ENCODE measurements at places on chromosomes 11 and 22.

DNA sequence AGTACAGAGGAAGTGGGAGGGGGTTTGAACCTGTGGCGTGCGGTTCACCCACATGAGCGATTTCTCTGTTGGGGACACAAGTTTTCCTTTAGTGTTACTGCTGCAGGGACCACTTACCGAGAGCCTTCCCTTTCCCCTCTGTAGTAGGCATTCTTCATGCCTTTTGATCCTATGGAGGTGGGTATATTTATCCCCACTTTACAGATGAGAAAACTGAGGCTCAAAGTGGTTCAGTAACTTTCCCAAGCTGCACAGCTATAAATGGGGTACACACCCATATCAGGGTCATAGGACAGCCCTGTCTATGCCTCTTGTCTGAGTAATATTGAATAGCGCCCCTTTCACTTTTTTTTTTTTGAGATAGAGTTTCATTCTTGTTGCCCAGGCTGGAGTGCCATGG, 3.3 kb upstream of the PHF21B start:
- DNase-seq, result no peak

DNA sequence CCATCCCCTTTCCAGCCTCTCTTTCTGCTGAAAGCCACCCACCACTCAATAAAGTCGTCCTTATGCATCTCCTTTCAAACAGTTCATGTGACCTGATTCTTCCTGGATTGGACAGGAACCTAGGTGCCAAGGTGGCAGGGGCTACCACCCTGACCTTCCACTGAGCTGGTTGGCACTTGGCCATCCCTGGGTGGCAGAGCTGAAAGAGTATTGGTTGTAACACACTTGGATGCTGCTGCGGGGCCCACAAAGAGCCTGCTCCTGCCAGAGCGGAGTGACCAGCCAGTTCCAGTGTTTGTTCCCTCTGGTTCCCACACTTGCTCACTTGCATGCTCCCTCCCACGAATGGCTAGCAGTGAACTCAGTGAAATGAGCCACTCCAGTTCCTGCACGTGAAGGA, 57.2 kb upstream of the OR4C15 start:
- no peak for DNase-seq

DNA sequence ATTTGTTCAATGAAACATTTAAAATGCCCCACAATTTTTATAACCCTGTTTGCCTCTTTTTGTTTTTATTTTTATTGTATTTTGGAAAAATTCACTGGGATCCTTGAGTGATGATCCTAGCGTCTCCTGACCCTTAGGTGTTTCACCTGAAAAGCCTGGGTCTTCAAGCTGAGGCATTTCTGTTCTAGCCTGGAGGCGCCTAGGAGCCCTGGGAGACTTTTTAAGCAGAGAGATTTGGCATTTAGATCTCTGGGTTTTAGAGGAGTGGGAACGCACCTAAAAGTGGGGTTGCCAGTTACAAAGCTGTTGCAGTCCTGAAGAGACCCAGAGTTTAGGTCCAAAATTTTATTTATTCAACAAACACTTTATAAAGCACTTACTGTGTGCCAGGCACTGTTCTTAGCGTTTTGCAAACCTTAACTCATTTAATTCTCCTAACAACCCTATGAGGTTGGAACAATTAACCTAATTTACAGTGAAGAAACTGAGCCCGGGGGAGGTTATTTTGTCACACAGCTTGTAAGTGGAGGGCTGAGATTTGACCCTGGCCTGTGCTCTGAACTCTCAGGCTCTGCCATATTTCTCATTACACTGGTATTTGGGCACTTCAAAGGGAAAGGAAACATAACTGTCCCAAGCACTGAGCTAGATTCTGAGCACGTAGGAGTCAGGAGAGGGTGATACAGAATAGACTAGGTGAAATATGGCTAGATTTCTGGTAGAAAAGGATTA, 834 bp upstream of the FADS1 start:
- no peak for DNase-seq

DNA sequence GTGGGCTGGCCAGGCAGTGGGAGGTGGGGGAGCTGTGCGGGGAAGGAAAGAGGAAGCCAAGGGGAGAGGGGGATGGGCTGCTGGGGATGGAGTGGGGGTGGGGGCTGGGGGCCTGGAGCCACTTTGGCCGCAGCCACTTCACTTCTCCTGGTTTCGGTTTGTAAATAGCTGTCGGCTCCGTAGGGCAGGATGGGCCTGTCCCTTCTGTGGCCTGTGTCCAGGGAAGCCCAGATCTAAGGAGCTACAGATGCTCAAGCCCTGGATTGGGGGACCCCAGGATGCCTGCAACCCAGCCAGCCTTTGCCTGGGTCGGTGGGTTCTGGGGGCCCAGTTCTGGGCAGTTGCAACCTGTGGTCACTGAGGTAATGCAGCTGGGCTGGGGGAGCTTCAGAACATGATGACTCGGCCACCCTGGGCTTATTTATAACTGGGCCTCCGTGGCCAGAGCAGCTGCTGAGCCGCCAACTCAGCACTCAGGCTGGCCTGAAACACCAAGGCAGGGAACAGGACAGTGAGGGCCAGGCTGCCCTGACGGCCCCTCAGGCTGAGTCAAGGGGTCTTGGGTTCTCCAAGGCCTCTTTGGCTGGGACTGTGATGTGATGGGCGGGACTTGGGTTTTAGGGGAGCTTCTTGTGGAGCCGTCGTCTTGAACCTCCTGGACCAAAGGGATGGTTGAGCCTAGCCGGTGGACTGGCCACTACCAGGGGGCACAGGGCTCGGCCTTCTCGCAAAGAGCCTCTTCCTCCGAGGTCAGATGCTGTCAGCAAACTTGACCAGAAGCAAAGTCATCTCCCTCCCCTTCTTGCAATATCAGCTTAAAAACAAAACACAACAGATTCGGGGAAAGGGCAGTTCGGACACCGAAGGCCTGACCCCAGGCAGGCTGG, 15.0 kb upstream of the SLC39A13 start:
- DNase-seq, result no peak

- no peak for DNase-seq
Observed at GRCh38 chr11:94557992-94558391, 9.2 kb upstream of the PIWIL4 start.

DNA sequence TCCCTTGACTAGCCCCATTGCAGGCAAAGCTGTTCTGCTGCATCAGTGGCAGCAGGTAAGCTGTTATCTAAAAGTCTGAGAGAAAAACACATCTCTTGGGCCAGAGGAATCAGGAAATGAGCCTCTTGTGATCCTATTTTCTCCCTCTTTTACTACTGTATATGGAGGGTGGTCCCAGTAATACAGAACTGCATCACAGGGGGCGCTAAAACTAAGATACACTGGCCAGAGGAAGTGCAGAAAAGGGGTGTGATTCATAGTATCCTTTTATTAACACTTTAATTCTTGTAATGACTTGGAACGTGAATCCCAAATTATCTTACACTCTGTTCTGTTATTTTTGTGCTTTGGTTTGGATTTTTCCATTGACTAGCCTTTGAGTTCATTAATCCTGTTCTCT, 8.8 kb upstream of the MED17 start:
- no peak for DNase-seq

- DNase-seq, result no peak
Observed at GRCh38 chr11:121412711-121413415, 39.3 kb upstream of the SORL1 start.

DNA sequence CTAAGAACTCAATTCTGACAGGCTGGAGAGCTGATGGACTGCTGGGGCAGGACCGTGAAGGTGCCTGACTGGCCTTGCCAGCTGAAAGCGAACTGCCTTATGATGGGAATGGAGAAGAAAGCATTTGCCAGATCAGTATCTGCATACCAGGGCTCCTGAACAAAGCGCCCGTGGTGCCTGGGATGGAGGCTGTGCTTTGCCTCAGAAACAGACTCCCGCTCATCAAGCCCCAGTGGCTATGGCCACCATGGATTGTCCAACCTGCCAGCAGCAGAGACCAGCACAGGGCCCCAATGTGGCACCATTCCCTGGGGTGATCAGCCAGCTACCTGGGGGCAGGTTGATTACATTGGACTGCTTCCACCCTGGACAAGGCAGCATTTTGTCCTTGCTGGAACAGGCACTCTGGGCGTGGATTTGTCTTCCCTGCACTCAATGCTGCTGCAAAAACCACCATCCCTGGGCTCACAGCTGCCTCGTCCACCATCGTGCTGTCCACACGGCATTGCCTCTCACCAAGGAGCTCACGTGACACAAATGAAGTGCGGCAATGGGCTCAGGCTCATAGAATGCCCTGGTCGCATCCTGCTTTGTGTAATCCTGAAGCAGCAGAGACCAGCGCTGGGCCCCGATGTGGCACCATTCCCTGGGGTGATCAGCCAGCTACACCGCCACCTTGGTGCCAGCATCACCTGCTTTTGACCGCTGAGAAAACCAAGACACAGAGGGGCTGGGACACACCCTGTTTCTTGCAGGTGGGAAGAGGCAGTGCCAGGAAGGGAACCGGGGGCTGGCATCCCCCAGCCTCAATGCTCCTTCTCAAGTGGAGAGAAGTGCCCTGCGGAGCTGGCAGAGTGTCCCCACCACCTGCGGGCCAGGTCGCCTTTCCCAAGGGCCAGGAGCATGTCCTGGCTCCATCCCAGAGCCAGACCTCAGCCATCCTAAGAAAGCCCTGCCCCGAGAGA, 1367.5 kb downstream of the BRD1 start:
- DNase-seq, result no peak

- no peak for DNase-seq
Observed at GRCh38 chr11:78659326-78660270, 84.9 kb upstream of the NARS2 start.
